ENCODE measurements at places on chromosomes 4 and X. TPM values are rescaled to one million over a fixed set of nuclear protein-coding genes. Genes with fewer than 3 reads are reported as not detected.

The ARHGEF38 gene
- total RNA-seq, result not detected

The STAP1 gene
- total RNA-seq, result 2.7 TPM

The SHROOM4 gene
- total RNA-seq, result not detected

The TGIF2LX gene
- total RNA-seq, result not detected

DNA sequence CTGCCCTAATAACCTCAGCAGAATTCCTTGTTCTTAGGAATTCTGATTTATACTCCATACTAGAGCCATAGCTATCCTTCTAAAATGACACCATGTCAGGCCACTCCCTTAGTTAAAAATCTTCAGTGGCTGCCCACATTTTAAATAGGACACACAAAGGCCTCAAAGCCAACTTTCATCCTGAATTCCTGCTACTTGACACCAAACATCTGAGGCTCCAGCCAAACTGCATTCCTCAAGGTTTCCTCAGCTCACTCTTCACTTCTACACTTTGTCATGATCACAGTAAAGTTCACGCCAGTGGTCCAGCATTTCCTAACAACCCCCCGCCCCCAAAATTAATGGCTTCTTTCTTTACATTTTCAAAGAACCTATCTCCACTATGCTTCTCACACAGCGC lies 124.3 kb downstream of the ADGRA3 start:
- DNase-seq, result no peak

DNA sequence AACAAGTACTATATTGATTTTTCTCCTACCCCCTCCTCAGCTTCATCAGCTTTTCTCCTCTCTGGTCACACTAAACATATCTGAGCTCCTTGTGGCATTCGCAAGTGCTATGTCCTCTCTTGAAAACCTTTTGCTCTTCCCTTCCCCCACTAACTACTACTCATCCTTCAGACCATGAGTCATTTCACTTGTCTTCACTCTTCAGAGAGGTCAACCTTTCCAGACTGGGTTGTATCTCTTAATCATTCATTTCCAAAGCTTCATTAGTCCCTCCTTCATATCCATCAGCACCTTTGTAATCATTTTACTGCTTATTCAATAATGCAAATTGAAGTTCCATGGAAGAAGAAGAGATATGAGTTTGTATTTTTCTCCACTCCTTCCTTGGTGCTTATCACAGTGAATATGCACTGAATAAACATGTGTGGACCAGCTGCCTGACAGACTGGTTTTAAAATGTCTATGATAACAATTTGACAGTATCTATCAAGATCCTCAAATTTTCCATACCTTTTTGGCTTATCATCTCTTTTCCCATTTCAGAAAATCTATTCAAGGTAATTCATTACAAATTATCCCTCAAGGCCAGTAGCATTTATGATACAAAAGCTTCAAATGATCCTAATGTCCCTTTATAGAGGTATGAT lies 28.4 kb downstream of the DDX60L start:
- DNase-seq, result no peak

GRCh38 chrX:9644335-9644734 lies 121.3 kb downstream of the GPR143 start:
- peak; percentile 9 for DNase-seq

- no peak for DNase-seq
These were observed 887.9 kb upstream of the NDST4 start for GRCh38 chr4:116001291-116001690.
